ENCODE measurements at places on chromosomes 5 and 9. TPM values are rescaled to one million over a fixed set of nuclear protein-coding genes. Genes with fewer than 3 reads are reported as not detected.

DNA sequence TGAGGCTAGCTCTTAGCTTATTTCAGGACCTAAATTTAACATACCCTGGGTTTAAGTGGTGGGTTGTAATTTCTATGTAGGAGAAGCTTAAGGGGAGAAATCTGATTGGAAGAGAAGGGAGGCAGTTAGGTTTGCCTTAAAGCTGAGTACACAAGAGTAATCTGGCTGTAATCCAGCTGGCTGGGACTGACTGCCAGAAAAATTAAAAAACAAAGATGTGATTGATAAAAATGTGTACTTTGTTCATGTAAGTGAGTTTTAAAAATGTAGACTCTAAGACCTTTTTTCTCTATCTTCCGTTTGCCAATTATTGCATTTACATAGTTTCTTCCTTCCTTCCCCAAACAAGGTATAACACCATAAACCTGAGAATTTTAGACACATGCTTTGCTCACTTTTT lies 17.5 kb upstream of the MSMP start:
- DNase-seq, result no peak

GRCh38 chr5:135028791-135029476 lies 5.1 kb downstream of the PITX1 start:
- no peak for DNase-seq

DNA sequence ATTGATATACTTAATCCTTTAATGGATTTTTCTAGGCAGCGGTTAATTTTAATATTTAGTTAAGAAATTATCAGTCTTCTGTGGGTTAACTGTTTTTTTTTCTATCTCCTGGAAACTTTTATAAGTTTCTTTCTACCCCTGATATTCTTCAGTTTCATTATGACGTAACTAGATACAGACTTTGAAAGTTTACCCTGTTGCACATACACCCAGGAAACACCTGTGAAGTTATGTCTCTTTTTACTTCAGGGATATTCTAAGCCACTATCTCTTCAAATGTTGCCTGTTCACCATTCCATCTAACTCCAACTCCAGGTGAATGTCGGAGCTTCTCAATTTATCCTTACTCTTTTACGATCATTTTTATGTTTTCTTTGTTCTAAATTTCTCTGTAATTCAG lies 329.0 kb downstream of the ICE1 start:
- no peak for DNase-seq

GRCh38 chr9:28073270-28073669 lies 500.0 kb upstream of the C9orf72 start:
- no peak for DNase-seq

DNA sequence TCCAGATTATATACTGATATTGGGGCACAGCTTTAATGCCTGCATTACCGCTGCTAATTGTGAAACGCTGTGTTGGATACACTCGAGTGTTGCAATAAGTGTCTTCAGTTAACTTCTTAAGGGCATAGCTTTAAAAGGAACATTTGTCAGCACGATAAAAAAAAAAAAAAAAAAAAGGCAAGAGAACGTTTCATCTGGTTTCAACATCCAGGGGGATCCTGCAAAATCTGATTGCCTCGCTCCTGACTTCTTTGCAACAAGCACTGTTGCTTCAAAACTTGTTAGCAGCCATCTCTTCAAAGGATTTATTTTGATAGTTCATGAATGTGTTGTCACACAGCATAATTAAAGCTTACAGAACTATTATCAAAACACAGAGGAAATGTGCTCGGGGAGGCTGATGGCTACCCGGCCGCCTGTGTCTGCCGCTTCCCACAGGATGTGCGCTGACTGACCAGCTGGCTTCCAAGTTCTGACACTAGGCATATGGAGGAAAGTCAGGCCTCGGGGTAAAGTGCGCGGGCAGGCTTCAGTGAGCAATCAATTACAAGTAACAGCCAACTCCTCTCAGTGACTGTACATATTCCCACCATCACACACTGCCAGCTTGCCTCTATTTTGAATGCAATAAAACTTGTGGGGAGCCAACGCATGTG lies 77.7 kb downstream of the EBF1 start:
- DNase-seq, result no peak

GRCh38 chr5:156431956-156432829 lies 105.2 kb downstream of the SGCD start:
- no peak for DNase-seq

DNA sequence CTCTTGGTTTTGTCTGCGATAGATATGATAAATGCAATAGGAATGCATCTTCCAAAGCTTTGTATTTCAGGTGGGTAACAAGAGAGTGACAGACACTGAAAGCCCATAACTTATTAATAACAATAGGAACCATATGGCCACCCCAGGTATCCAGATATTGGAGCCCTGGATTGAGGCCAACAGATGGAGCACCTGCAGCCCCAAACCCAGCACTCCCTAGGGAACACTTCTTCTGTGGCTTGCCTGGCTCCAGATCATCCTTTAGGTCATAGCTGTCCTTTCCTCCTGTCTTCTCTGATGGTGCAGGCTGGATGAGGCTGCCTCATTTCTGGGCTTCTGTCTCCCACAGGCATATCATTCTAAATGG lies 5.0 kb upstream of the IL3 start:
- no peak for DNase-seq

DNA sequence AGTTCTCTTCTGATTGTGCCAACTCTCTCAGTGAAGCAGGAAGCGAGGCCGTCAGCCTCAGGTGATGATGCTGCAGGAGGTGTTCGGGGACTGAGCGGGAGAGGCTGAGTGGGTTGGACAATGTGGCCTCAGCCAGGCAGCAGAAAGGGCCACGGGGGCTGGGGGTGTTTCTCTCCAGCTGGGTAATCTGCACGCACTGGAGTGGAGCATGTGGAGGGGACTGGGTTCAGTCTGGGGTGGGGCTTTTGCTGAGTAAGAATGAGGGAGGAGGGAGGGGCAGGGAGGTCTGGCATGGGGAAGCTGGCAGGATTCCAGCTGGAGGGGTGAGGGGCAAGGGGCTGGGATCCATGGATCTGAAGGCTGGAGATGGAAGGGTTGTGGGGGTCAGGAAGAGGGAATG lies 60.8 kb upstream of the PHYKPL start:
- DNase-seq, result no peak

Gene TDRD7
- 9.6 TPM for total RNA-seq

- no peak for DNase-seq
Measured at GRCh38 chr5:122067390-122067789, 10.7 kb downstream of the LOX start.

Gene SLC34A1
- total RNA-seq, result 0.16 TPM

- no peak for DNase-seq
Measured at GRCh38 chr5:14572836-14573235, 8.8 kb upstream of the OTULINL start.

DNA sequence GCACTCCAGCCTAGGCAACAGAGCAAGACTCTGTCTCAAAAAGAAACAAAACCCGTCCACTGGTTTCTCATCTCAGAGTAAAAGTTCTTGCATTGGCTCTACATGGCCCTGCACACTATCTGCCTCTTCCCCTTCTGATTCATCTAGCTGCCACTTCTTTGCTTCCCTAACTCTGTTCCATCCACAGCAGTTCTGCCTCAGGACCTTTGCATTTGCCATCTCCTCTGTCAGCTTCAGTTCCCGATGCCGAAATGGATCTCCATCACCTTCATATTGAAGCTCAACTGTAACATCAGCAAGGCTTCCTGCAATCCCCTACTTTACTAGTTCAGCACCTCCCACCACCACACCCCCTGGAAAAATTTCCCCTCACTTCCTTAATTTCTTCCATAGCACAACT lies 1.2 kb upstream of the PIGO start:
- no peak for DNase-seq

DNA sequence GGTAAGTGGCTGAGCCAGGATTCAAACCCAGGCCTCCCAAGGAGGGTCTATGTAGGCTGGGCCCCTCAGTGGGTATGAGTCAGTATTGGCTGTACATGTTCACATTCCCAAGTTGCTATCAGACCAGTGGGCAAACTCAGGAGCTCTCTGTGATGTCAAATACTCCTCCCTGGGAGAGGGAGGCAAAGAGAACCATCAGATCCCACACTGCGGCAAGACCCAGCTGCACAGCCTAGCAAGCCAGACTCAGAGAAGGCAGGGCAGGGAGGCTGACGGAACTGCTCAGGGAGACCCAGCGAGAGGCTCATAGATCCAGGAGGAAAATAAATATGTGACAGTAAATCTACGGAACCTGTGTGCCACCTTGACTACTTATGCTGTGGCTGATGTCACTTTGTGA lies 42.6 kb upstream of the SAP30L start:
- no peak for DNase-seq

Gene PHPT1
- total RNA-seq, result 23.3 TPM

DNA sequence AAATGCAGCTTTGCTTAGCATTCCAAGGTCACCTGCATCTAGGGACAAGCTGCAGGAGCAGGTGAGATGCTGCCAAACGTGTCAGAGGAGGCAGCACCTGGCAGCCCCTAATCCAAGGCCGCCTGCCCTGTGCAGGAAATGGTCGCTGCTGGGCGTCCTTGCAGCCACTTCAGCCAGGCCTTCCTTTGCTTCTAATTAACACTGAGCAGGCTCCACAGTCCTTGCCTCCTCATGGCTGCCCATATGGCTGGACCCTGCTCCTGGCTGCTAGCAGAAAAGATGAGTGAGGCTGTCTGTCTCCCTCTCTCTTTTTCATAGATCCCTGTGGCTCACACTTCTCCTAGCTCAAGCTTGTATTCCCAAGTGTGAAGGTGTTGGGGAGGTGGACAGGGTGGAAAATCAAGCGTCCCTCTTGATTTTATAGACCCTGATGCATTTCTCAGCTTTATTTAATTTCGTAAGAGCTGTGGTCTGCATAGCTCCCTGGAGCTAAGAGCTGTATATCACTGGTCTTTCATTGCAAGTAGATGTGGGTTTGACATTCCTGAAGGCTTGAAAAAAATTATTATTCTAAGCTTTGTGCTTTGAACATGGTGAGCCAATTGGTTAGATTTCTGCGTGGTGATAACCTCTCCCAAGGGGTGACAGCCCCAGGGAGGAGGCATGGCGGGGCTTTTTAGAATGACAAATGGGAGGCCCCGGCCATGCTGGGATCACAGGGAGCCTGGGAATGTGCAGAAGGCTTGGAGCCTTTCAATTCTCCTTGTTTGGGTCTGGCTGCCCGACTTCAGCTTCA lies 193.8 kb downstream of the SLIT3 start:
- no peak for DNase-seq

Gene B4GALT7
- 39.1 TPM for total RNA-seq

DNA sequence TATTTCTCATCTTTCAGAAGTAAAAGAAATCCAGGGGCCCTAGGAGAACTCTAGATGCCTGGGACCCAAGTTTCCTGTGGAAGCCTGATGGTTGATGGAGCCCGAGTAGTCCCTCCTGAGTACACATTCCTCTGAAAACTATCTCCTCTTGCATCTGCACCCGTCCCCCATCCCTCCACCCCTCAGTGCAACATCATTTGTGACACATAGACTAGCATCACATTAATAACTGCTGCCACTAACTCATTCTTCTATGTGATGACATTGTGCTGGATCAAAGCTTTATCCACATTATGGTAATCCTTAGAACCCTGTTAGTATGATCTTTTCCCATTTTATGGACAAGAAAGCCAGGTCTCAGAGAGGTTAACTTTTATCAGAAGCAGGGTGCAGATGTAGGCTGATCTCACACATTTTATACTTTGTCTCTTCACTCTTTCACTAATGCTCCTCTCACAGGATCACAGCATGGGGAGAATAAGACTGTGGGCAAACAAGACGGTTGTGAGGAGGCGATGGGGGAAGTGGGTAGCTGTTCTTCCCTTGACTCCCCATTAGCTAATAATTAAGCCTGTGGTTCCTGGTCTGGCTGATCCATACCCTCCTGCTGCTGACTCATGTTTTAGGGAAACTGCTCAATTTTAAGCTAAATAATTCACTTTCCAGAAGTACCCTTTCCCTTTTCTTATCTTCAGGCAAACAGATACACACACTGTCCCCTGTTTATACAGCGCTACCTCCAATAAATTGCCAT lies 3.9 kb upstream of the HK3 start:
- DNase-seq, result no peak

- DNase-seq, result no peak
Measured at GRCh38 chr9:26391036-26391435, 501.6 kb downstream of the CAAP1 start.

Gene SURF6
- 31.1 TPM for total RNA-seq

DNA sequence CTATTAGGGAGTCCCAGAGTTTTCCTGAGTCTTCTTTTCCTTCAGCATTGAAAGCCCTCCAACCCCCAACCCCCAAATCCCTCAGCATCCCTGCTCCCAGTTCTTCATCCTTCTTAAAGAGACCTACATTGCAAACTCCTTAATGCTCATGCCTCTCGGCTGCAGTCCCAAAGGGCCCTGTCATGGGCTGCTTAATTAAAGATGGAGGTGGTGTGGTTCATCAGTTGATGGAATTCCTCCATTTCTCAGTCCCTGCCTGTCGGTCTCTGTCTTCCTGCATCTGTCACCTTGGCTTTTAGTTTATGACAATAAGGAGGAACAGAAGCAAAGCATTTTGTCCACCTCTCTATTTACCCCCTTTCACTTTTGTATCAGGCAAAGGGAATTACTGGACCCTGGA lies 2.0 kb downstream of the FOXI1 start:
- no peak for DNase-seq

- DNase-seq, result no peak
Measured at GRCh38 chr5:133285583-133286021, 233.8 kb downstream of the HSPA4 start.

- DNase-seq, result no peak
Measured at GRCh38 chr9:124267271-124267807, 9.6 kb downstream of the NEK6 start.

Gene AMBP
- not detected for total RNA-seq

Gene IL33
- not detected for total RNA-seq

DNA sequence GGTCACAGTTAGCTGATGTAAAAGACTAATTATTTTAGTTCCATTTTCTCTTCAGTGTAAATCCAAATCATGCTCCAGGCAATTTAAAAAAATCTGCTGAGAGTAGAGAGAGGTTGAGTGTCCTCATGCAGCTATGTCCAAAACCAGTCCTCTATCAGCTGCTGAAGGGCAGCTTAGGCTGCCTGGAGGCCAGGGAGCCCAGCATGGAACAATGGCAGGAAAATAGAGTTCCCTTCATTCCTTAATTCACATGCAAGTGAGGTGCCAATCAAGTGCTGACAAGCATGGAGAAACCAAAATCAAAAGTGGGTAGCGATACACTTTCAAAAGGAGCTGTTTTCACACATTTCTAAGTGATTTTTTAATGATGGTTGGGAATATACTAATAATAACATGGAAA lies 78.3 kb upstream of the POU5F2 start:
- no peak for DNase-seq

Gene PCSK1
- total RNA-seq, result not detected

- no peak for DNase-seq
Measured at GRCh38 chr5:5217371-5217770, 77.2 kb downstream of the ADAMTS16 start.

GRCh38 chr5:80466669-80467485 lies 21.0 kb upstream of the FAM151B start:
- DNase-seq, result no peak

Gene DUSP1
- total RNA-seq, result 28.9 TPM

Gene S100Z
- 0.32 TPM for total RNA-seq

Gene FGF1
- total RNA-seq, result not detected
